ENCODE measurements at places on chromosomes 1 and 21.

DNA sequence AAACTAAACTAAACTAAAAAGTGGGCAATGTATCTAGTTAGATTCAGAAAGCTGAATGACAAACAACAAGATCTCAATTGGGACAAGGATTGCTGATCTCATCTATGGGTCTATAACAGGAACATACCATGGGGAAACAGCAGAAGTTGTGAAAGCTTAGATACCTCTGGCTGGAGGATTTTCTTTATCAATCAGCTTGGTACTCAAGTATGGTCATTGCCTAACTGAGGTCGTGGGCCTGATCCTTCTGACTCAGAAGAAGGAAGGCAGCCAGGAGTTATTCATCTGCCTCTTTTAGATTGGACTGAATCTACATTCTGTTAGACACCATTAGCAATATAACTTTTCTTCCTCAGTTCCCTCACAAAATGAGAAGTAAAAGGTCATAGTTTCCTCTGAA lies 39.7 kb downstream of the DNTTIP2 start:
- no peaks in the 10 kb centered on the region for H3K27me3 ChIP-seq
- no peak overlapping the region for H3K27ac ChIP-seq
- H3K36me3 ChIP-seq = no peaks in the 10 kb centered on the region
- DNase-seq = no peak

GRCh38 chr21:36627242-36627641 lies 71.7 kb upstream of the SIM2 start:
- H3K27ac ChIP-seq = no peak overlapping the region
- DNase-seq = no peak
- H3K4me3 ChIP-seq = no peak overlapping the region
- no peaks in the 10 kb centered on the region for H3K36me3 ChIP-seq
- no peaks in the 10 kb centered on the region for H3K4me1 ChIP-seq
- H3K27me3 ChIP-seq = no peaks in the 10 kb centered on the region

DNA sequence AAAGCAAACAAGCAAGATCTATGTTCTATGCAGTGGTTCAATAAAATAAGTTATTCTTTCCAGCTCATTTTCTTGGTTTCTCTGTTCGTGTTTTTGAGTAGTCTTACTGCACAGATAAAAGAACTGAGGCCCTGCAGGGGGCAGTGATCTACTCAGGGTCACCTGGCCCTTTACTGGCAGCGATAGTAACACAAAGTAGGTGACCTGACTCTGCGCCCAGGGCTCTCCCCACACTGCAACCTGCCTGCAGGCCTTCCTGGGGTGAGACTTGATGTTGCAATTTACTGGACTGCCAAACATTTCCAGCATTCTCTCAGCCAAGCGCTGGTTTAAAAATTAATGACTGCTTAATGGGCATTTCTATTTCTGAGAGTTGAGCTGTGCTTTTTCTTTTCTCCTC lies 110.3 kb downstream of the HUNK start:
- no peaks in the 10 kb centered on the region for H3K4me1 ChIP-seq
- no peaks in the 10 kb centered on the region for H3K27me3 ChIP-seq
- no peak for DNase-seq
- no peak overlapping the region for H3K27ac ChIP-seq

DNA sequence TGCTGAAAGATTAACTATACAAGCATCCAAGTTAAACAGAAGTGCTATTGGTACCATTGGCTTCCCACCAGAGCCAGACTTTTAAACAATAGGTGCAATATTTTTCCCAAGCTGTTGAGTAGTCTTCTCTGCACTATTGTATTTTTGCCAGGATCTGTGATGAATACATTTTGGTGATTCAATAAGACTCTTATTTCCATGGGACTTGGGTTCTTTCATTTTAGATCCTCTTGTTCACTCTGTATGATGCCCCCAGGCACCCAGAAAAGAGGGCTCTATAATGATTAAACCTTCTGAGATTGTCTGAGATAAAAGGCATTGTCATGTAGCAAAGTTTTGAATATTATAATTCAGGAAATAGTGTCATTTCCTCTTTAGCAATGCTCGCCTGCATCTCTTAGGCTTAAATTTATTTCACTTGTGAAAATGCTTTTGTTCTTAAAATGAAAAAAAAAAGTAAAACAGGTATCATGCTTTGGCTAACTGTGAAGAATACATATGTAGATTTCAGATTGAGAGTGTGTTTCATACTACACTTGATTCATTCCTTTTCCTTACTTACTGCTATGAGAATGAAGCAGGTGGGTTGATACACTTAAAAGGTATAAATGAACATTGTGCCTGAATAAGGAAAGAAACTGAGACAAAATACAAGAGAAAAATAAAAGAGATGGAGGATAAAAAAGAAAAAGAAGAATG lies 275.0 kb downstream of the HMCN1 start:
- peak overlapping the region; percentile 26 for H3K27ac ChIP-seq
- H3K4me3 ChIP-seq = no peak overlapping the region
- H3K27me3 ChIP-seq = no peaks in the 10 kb centered on the region
- peak; percentile 12 for DNase-seq
- no peaks in the 10 kb centered on the region for H3K36me3 ChIP-seq

DNA sequence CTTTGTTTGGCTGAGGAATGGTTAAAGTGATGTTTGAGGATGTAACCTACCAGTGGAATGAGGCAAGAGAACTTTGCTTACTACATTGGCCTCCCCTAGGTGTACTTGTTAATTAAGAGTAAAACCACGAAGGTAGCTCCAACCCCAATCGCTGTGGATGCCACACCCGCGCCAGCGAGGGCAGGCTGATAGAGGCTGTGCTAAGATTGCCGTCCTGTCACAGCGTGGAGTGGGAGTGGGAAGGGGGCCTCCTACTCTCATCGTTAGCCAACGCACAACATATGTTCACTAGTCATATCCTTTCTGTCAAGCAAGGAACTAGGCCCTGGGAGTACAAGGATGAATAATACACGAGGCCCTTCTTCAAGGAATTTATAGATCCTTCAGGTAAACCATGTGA lies 99.6 kb downstream of the RUNX1 start:
- no peaks in the 10 kb centered on the region for H3K36me3 ChIP-seq
- H3K27ac ChIP-seq = no peak overlapping the region
- no peaks in the 10 kb centered on the region for H3K27me3 ChIP-seq
- no peaks in the 10 kb centered on the region for H3K4me1 ChIP-seq
- no peak for DNase-seq
- no peak overlapping the region for H3K4me3 ChIP-seq

- DNase-seq = no peak
- H3K4me3 ChIP-seq = no peak overlapping the region
- H3K4me1 ChIP-seq = no peaks in the 10 kb centered on the region
These were observed 35.0 kb upstream of the ATP5PO start for GRCh38 chr21:33950431-33951079.

- H3K27ac ChIP-seq = no peak overlapping the region
- no peaks in the 10 kb centered on the region for H3K27me3 ChIP-seq
- peaks cover 74% of the 10 kb centered on the region for H3K4me1 ChIP-seq
- no peak overlapping the region for H3K4me3 ChIP-seq
- DNase-seq = peak; percentile 76
These were observed 19.7 kb downstream of the CDK18 start for GRCh38 chr1:205523891-205524793.

DNA sequence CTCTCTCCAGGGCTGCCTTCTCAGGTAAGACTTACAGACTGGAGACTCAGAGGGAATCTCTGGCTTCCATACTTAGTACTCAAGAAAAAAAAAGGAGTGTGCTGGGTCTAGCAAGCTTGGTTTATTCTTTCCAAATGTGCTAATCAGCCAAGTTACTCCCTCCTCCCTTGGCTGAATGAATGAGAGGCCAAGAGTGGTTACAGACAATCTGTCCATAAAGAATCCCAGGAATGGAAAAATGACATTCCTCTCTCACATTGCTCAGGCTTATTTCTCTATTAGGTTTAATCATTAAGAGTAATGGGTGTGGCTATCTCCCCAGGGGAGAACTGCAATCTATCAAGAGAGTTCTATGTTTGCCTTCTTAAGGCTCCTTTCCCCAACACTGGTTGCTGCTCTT lies 547.3 kb upstream of the PLXNA2 start:
- no peaks in the 10 kb centered on the region for H3K36me3 ChIP-seq
- H3K4me1 ChIP-seq = no peaks in the 10 kb centered on the region
- H3K27ac ChIP-seq = no peak overlapping the region

GRCh38 chr1:204072931-204073836 lies at the start of gene SOX13:
Gene SOX13 (plus strand): TSS chr1:204073115. CDS start chr1:204112916, 39,801 bp downstream.
- peak; percentile 92 for DNase-seq
- peaks cover 5% of the 10 kb centered on the region for H3K27me3 ChIP-seq
- peak within 1 kb of the TSS; percentile 68 for H3K4me3 ChIP-seq
- peak within 1 kb of the TSS; percentile 84 for H3K27ac ChIP-seq
- no peaks in the 10 kb centered on the region for H3K36me3 ChIP-seq
- peaks cover 35% of the 10 kb centered on the region for H3K4me1 ChIP-seq

GRCh38 chr1:96009831-96010434 lies 711.7 kb upstream of the PTBP2 start:
- H3K27ac ChIP-seq = no peak overlapping the region
- no peaks in the 10 kb centered on the region for H3K27me3 ChIP-seq
- H3K4me1 ChIP-seq = no peaks in the 10 kb centered on the region
- no peak overlapping the region for H3K4me3 ChIP-seq
- no peaks in the 10 kb centered on the region for H3K36me3 ChIP-seq

DNA sequence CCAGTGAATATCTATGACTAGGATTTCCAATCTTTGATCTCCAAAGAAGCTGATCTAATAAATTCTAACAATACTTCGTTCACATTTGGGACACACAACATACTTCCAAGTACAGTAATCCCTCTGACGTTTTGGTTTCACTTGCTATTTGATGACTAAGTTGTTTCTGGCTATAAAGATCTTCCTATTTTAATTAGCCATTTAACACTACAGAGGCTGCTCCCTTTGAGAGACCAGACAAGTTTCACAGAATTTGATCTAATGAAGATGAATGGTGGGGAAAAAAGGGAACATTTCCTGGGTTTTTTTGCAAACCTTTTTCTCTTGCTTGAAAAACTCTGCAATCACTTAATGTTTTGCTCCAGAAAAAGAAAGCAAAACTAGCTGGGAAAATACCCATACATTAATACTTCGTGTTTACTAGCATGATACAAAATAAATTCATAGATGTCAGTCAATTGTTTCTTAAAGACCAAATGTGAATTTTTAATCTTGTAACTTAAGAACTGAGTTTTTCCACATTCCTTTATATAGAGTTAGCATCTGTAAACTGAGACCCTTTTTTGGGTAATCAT lies 28.0 kb upstream of the GLIS1 start:
- no peak overlapping the region for H3K4me3 ChIP-seq
- no peak for DNase-seq
- H3K27me3 ChIP-seq = no peaks in the 10 kb centered on the region
- peak overlapping the region; percentile 49 for H3K27ac ChIP-seq
- H3K36me3 ChIP-seq = peaks cover 30% of the 10 kb centered on the region

DNA sequence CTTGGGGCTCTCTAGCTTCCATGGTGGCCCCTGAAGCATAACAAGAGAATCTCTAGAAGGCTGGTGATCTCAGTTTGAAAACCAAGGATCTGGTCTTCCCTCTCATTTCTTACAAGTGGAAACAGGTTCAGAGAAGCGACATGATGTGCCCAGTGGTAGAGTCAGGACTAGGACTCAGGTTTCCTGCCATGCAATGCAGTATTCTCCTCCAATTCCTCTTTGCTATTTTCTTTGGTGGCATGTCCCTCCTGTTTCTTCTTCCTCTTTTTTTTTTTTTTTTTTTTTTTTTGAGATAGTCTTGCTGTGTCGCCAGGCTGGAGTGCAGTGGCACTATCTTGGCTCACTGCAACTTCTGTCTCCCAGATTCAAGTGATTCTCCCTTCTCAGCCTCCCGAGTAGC lies 195.6 kb upstream of the C1orf105 start:
- no peak for DNase-seq
- no peak overlapping the region for H3K27ac ChIP-seq
- no peak overlapping the region for H3K4me3 ChIP-seq
- H3K36me3 ChIP-seq = no peaks in the 10 kb centered on the region

- H3K36me3 ChIP-seq = peaks cover 17% of the 10 kb centered on the region
- no peak overlapping the region for H3K27ac ChIP-seq
- DNase-seq = no peak
- no peaks in the 10 kb centered on the region for H3K27me3 ChIP-seq
These were observed 39.3 kb downstream of the KIAA1614 start for GRCh38 chr1:180951836-180952656.

DNA sequence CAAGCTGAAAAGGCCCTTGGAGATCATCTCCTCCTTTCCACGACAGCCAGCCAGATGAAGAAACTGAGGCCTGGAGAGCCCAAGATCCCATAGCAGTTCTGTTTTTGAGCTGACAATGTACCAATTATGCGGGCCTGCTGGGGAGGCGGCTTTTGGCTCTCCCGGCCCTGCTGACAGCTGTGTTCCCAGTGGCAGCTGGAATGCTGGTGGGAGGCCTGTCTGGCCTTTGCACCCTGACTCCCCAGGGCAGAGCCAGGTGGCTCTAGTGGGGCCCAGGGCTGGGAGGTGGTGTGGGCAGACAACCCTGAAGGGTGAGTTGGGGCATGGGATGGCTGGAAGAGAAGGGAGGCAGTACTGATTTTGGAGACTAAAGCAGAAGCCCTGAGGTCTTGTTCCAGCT lies 30.7 kb upstream of the WASF2 start:
- no peak for DNase-seq
- no peak overlapping the region for H3K4me3 ChIP-seq
- H3K36me3 ChIP-seq = no peaks in the 10 kb centered on the region

DNA sequence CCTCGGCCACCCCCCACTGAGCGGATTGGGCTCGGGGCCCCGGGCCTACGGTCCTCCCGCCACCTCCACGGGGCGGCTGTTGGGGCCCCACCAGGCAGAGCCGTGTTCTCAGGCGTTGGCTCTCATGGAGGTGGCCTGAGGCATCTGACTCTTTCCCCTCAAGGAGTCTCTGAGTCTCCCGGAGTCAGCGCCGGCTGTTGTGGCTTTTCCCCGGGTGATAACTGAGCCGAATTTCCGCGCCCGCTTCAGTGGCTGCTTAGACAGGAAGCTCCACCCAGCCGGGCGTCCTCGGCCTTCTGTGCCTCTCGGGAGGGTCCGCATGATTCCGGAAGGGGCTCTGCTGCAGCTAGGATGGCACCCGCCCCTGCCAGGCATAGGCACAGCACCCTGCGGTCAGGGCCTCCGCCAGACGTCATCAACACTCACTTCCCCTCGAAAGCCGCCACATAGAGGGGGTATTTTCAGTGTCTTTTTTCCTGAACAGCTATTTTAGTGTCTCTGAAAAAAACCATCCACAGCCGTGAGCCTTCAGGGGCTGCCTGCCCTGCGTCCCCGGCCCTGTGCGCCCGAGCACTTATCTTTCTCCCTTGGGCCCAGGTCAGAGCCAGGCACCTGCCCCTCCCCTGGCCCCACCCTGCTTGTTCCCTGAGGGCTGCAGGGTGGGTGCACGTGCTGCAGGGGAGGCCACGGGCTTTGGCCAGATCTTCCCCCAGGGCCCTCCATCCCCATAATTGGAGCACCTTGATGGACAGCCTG lies 72.9 kb downstream of the SKI start:
- H3K36me3 ChIP-seq = no peaks in the 10 kb centered on the region
- peak overlapping the region; percentile 81 for H3K27ac ChIP-seq
- peak; percentile 93 for DNase-seq
- peaks cover 44% of the 10 kb centered on the region for H3K4me1 ChIP-seq
- H3K4me3 ChIP-seq = peak overlapping the region; percentile 37
- no peaks in the 10 kb centered on the region for H3K27me3 ChIP-seq

GRCh38 chr1:228364706-228365213 lies 41.9 kb downstream of the TRIM11 start:
- no peak for DNase-seq
- H3K4me3 ChIP-seq = no peak overlapping the region
- peaks cover 10% of the 10 kb centered on the region for H3K4me1 ChIP-seq

- H3K36me3 ChIP-seq = no peaks in the 10 kb centered on the region
- no peak overlapping the region for H3K4me3 ChIP-seq
- DNase-seq = peak; percentile 59
These were observed 185.9 kb upstream of the ATP1B1 start for GRCh38 chr1:168920456-168921094.

GRCh38 chr1:31101147-31101502 lies 35.6 kb upstream of the PUM1 start:
- no peak for DNase-seq
- no peak overlapping the region for H3K4me3 ChIP-seq
- no peaks in the 10 kb centered on the region for H3K36me3 ChIP-seq
- H3K27ac ChIP-seq = no peak overlapping the region
- H3K27me3 ChIP-seq = no peaks in the 10 kb centered on the region

Data from heart left ventricle (tissue), 16 donors.